ENCODE measurements at places on chromosomes 16 and 17. TPM values are rescaled to one million over a fixed set of nuclear protein-coding genes. Genes with fewer than 3 reads are reported as not detected.

DNA sequence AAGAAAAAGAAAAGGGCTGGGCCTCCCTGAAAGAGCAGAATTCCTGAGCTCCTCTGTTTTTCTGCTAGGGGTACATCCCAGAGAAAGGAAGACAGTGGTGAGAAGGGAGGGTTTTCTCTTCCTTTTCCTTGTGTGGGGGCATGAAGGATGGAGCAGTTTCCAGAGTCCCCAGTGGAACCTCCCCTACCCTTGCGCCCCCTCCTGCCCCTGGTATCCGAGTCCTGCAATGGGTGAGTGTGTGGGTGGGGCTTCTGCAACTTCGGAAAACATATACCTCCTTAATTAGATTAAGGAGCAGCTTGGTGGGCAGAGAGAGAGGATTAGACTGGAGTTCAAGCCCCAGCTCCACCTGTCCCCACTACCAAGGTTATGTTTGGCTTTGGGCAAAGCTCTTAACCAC lies 5.4 kb upstream of the GIP start:
- DNase-seq: no peak

DCAF7 gene
- total RNA-seq: 123 TPM

DNA sequence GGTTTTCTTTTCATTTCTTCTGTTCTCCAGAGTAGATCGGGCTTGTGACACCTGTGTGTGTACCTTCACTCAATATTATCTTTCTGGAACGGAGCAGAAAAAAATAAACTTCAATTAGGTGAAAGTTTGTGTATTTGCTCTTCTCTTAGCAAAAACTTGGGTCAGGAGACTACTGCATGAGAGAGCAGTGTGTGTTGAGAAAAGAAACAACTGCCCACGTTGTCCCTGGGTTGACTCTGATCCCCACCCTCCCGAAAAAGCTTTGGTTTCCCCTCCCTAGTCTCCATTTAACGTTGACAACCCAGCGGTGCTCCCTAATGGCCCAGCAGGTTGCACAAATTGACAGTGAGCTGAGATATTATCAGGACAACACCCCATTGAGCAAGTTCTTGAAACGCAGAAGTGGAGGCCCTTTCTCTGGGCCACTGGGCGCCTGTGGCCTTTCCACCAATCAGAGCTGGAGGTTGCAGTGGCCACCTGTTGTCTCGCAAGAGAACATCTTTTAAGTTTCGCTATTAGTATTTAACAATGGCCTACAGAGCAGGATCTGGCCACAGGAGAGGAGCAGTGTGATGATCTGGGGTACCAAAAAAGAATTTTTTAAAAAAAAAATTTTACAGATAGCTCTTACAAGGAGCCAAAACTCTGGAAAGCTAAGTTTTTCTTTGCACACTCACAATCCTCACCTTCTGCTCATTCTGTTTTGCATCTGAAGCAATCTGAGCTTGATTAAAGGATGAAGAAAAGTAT lies 1.5 kb upstream of the TOX3 start:
- no peak for DNase-seq

- DNase-seq: no peak
Measured at GRCh38 chr16:67264277-67264676, 15.1 kb upstream of the PLEKHG4 start.

ARSG gene
- total RNA-seq: 12.1 TPM

- no peak for DNase-seq
Measured at GRCh38 chr16:79083508-79084299, 516.8 kb downstream of the MAF start.

DNA sequence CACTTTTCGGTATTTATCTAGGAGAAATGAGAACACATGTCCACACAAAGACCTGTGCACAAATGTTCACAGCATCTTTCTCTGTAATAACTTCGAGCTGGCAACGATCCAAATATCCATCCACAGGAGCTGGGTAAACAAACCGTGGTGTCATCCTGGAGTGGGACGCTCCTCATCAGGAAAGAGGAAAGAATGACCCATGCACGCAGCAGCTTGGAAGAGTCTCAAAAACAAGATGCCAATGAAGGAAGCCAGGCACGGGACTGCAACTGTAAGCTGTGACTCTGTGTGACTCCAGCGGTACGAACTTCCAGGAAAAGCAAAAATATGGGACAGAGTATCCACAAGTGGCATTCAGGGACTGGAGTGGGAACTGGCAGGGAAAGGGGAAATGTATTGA lies 36.7 kb upstream of the CIBAR2 start:
- no peak for DNase-seq

- DNase-seq: no peak
Measured at GRCh38 chr17:67554634-67555033, 163.1 kb upstream of the NOL11 start.

DNA sequence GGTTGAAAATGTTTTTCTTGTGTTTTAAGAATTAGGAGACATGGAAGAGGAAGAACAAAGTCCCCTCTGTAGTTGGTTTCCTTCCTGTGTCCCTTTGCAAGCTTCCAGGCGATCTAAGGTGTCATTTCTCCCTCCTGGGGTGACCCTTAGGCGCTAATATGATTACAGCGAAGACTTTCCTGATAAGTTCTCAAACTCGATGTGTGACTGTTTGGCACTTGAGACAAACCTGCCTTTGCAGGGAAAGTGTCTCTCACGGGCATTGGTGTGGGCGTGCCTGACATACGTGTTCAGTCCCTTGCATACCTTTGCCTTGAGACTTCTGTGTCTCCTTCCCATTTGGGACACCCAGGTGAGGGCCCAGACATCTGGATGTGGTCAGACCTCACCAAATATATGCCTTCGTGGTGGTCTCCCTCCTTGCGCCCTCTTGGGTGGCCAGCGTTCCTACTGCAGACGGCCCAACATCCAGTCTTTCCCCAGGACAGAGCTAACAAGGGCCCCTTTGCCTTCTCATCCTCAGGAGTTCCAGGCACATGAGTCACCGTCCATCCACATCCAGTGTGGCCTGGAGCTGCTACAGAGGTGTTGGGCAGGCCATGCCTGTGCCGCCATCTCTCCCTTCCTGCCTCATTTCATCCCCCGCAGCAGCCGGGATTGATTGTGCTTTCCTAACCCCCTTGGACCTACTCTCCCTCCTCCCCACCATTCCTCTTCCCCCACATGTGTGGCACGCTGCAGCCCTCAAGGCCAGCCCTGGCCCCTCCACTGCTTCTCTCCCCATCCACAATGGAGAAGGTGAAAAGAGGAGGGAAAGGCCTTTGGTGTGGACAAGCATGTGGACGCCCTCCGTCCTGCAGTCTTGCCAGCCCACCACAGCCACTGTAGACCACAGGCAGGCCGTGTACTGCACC lies 3.1 kb upstream of the JPT2 start:
- DNase-seq: no peak

RHBDF1 gene
- 0.23 TPM for total RNA-seq

- no peak for DNase-seq
Measured at GRCh38 chr16:31085411-31085810, 3.3 kb downstream of the PRSS53 start.

C17orf78 gene
- total RNA-seq: not detected

MEIOC gene
- 0.96 TPM for total RNA-seq

DNA sequence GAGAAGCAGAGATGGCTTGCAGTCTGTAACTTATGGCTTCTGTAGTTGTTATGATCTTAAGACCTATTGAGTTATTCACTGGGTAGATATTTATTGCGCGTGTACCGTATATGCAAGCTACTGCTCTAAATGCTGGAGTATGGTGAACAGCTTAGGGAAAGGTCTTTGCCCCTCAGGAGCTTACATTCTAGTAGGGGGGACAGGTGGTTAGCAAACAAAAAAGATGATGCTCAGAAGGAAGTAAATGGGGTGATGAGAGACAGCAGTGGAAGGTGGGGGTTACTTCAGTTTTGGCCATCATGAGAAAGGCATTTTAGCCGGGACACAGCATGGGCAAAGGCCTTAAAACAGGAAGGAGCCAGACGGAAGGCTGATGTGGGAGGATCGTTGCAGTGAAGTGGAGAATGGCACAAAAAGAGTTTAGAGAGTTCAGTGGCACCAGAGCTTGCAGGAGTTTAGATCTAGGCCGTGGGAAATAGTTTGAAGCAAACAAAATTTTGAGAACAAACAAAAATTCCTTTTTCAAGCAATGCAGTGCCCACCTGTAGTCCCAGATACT lies 2.1 kb downstream of the ARMC7 start:
- no peak for DNase-seq

ZDHHC1 gene
- 2.4 TPM for total RNA-seq

METTL2A gene
- 25.1 TPM for total RNA-seq

DNA sequence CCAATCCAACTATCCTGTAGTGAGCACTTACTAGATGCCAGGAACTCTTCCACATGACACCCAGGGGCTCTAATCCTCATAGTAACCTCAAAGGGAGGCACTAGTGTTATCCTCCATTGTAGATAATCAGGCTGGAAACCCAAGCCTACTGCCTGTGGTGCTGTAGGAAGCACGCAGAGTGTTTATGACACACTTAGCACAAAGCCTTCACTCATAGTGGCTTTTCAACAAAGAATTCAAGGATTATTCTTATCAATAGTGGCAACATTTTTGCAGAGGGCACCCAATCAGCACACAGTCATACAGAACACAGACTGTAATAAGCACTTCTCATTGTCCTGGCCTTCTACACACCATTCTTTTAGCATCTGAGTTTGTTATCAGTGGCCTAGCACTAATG lies 18.5 kb upstream of the SOX9 start:
- DNase-seq: no peak

DNA sequence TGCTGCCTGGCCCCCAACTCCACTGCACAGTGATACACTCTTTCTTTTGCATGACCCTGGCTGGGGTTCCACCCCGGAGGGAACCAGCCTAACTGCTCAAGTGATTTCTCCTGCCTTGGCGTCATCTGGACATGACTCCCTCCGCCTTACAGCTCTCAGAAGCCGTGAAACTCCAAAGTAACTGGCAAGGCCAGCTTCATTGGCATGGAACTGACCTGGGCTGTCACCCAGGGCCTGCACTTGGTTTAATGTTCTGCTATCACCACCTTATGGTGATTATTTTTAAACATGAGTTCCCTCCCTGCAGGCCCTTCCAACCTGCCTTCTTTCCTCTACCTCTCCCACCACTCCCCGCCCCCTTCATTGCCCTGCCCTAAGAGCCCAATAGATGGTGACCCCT lies 139.7 kb upstream of the CDH5 start:
- DNase-seq: no peak

NME1 gene
- 100 TPM for total RNA-seq

DNA sequence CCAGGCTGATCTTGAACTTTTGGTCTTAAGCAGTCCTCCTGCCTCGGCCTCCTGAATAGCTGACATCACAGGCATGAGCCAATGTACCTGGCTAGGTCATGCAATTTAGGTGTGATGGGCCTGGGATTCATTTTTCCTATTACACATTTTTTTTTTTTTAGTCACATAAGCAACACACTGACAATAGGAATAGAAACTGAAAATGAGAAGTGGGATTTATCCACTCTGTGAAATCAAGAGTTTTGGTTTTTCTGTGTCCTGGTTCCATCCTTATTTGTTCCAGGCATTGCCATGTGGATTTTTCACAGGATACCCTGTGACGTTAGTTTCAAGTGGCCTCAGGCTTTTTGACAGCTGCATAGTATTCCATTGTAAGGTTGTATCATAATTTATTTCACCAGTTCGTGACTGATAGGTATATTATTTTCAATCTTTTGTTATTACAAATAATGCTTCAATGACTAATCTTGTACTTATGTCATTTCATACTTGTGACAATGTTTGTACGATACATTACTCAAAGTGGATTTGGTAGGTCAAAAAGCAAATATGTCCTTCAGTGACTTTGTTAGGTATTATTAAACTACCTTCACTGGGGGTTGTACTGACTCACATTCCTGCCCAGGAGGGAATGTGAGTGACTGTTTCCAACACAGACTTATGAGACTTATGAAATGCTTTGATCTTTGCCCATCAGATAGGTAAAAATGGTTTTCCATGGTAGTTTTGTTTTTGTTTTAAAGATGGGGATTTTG lies 10.6 kb downstream of the ADCY7 start:
- no peak for DNase-seq

DNA sequence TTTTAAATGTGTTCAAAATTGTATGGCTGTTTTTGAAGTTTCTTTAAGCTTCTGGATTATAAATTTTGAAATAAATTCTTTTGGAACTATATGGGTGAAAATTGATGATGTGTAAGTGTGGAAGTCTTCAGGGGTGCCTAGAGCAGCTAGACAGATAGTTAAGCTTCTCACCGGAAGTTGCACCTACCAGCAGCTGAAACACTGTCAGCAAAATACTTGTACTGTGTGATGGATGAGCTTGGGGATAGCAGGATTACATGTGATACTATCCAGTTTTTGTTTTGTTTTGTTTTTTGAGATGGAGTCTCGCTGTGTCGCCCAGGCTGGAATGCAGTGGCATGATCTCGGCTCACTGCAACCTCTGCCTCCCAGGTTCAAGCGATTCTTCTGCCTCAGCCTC lies 19.7 kb downstream of the RBL2 start:
- no peak for DNase-seq

DNA sequence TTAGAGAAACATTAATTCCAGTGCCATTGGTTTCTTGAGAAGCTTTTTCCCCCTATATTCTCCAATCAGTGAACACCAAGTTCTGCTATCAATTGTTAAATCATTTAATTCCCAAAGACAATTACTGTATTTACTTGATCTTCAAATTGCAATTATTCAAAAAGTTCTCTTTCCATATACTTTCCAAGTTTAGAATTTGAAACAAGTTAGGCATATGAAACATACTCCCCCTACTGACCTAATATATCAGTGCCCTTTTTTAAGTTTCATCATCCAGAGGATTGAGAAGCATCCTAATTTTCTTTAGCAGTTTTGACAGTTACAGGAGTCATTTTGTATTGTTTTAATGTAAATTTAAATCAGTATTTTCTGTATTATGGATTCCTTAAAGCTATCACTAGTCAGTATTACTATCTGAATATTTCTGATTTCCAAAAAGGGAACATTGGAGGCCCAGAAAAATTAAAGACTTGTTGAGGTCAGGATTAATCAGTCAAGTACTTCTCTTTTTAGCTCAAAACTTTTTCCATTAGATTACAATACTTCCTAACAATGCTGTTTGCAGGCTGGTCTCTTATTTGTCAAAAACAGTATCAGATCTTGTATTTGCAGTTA lies 16.3 kb downstream of the MEIOC start:
- DNase-seq: no peak

- peak; percentile 90 for DNase-seq
Measured at GRCh38 chr17:75940727-75941441, at the start of gene FBF1. Gene FBF1 (minus strand): TSS chr17:75941042. CDS start chr17:75938149, 2,893 bp downstream.

DNA sequence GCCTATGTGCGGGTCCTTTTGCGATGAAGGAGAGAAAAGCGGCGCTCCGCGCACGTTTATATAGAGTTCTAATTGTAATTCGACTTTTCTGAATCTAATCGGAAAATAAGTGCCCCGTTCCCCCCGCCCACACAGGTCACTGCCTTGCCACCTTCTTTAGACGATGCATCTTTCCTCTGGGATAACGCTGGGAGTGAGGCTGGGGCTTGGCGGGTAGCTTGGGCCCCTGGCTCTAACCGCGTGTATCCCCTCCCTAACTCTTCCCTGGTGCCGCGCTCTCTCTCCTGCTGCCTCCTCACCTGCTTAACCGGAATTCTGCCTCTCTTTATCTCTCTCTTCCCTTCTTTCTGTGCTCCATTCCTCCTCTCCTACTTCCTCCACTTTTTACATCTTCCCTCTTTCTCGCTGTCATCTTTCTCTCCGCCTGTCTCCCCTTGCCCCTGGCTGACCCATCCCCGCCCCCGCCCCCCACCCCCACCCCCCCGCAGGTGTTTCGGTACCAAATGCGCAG lies 2.6 kb downstream of the LHX1 start:
- no peak for DNase-seq

All from activated naive CD4-positive, alpha-beta T cell treated with anti-CD3 and anti-CD28 coated beads, Interleukin-2, amount 50 U/mL, for 72 hours (primary cell).